Stimulated activated CD4-positive, alpha-beta T cell treated with anti-CD3 and anti-CD28 coated beads, Interleukin-15, amount 100 ng/mL, for 48 hours (primary cell): ENCODE measurements at places on chromosomes 1 and 21.

DNA sequence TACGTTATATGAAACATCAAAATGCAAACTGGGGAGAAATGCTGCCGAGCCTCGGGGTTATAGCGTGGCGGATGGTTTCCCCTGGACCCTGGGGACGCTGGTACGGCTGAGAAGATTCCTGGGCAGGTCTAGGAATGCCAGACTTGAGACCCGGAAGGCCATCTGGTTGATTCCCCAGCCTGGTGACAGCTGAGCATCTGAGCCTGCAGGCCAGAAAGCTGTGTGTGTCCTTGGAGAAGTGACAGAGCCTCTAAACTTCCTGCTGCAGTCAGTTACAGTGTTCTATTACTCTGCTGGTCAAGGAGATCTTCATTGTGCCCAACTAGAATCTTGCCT lies 2.3 kb downstream of the VASH2 start:
- no peak for DNase-seq

DNA sequence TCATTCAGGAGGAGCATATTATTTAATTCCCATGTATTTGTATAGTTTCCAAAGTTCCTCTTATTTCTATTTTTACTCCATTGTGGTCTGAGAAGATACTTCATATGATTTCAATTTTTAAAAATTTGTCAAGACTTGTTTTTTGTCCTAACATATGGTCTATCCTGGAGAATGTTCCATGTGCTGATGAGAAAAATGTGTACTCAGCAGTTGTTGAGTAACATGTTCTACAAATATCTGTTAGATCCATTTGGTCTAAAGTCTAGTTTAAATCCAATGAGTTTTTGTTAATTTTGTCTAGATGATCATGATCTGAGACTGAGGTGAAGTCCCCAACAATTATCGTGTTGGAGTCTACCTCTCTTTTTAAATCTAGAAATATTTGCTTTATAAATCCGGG lies 14.5 kb downstream of the PSMG1 start:
- DNase-seq = no peak

- no peak for DNase-seq
Measured at GRCh38 chr21:29133796-29134195, 3.4 kb downstream of the MAP3K7CL start.

DNA sequence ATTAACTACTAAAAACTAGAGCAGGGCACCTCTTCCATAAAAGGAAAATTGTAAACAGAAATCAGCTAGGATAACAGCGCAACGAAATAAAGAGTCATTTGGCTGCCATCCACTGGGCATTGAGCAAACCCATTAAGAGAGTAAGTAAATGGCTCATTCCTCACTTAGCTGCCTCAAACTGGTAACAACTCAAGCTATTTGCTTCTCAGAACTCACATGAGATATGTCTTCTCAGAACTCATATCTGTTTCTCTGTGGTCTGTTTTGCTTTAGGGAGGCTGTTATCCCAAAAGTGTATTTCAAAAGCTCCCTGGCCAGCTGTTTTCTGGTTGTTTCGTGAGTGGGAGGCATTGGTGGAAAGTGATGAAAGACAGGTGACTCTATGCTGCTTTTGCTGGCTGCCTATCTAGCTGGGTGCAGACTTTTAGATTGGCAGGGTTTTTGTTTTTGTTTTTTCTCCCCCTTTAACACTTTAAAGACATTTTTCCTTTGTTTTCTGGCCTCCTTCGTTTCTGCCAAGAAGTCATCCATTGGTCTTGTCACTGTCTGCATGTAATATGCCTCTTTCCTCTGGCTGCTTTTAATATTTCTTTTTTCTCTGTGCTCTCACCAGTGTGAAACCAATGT lies 269.2 kb upstream of the RGS18 start:
- DNase-seq = no peak

- DNase-seq = no peak
Measured at GRCh38 chr1:179142889-179143299, 61.0 kb downstream of the TOR3A start.
